ENCODE measurements at places on chromosomes 6 and 20.
A peak's percentile ranks its signal among the peaks of the same experiment; 100 is the strongest.

GRCh38 chr20:36314734-36315544, 8.8 kb downstream of the DLGAP4 start:
- no peak for DNase-seq

- DNase-seq: no peak
Observed at GRCh38 chr6:101650402-101651100, 257.0 kb downstream of the GRIK2 start.

DNA sequence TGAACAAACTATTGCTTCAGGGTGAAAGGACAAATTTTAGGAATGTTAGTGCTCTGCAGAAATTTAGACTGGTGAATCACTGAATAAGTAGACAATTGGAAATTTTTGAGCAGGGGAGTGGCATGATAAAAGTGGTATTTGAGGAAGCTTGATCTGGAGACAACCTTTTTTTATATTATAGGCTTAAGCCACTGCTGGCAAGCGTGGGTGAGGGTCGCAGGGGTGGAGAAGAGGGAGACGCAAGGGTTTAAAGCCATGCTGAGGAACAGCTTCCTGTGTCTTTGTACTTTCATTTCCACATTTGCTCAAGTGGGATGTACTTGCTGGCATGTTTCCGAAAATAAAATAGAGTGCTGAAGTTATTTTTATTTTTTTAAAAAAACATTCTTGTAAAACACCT, 23.7 kb downstream of the NCOA7 start:
- no peak for DNase-seq

DNA sequence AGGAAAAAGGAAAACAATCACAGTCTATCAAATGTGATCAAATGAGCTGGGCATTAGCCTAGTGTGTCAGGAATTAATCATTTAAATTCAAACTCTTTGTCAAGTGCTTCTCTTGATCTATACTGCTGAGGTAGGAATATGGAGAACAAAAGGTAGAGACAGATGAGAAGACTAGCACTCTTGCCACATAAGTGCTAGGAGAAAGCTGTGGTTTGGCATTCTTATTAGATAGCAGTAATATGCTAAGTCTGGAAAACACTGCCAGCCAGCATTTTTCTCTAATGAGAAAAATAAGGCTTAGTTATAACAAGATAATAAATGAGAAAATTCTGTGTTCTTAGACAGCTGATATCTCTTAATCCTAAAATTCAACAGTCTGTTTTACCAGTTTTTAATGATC, 38.9 kb downstream of the ORC3 start:
- DNase-seq: no peak

GRCh38 chr6:22383016-22383415, 86.2 kb upstream of the PRL start:
- DNase-seq: no peak

DNA sequence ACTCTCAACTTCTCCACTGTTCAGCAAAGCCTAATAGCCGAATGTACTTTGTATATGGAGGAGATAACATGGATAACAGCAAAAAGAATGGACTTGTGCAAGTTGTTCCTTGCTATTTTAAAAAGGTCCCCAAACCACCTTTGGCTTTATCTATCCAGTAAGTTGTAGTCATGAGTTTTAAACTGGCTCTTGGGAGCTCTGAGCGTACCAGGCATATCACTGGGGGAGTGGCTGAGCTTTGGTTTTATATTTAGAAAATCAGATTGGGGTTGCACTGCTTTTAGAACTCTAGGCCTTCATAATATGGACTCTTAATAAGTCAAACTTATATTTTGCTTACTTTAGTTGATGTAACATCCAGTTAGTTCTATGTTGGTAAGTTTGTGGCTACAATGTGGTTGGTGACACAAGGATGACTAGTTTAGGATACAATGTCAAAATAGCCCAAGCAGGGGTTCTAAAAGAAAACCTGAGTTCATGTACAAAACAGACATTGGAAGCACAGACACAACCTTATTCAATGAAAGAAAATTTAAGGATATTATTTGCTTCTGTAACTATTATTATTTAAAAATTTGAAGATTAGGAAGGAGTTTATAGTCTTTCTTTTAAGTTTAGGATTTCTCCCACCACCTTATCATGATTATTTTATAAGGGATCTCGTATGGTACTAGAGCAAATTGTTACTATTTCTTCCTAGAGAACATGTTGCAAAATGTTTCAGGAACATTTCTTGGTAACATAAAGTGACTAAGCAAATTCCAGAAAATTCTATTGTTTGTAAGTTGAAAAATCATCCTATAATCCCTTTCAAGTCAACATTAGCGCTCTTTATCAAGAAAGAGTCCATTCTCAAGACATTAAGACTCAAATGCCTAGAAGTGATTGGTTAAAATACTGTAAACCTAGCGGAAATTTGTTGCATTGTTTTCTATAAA, 165.8 kb upstream of the SUPT3H start:
- DNase-seq: no peak

DNA sequence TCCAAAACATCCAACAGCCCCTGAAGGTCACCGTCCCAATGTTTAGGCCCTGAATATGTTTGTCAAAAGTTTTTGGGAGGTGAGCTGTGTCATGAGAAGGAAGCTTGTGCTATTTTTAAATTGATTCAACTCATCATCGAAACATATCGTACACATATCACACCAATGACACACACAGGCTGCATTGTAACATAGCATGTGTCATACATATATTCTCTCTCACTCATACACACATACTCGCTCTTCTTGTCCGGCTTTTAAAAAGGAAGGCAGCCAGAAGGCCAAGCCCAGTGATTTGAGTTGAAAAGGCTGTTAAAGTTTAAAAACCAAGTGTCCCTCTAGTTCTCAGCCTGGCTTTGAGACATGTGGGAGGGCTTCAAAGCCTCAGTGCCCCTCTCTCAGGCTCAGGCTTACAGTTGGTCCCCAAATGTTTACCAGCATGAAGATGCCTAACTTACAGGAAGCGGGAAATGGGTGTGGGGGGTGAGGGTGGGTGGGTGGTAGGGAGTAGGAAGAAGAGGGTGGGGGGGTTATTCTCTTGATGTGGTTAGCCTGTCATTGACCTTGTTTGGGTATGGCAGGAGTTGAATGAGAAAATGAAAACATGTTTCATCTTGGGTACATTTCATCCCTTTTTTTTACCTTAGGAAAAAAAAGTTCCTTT, 3.3 kb upstream of the PRDM1 start:
- no peak for DNase-seq

GRCh38 chr6:139778688-139779087, 404.2 kb upstream of the CITED2 start:
- no peak for DNase-seq

DNA sequence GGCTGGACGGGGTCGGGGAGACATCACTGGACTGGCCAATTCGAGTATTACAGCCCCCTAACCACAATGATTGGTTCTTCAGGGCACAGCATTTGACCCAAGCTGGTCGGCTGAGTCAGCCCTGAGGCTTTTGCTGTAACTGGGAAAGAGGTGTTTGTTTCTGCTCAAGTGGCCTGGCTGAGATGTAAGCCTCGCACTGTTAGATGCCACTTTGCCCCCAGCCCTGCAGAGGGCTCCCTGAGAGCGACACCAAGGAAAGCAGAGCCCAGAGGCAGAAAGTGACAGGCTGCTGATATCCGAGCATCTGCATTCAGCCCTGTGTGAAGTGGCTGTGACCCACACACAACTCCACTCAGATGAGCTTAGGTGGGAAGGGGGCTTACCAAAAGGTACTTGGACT, 19.4 kb downstream of the ERGIC3 start:
- DNase-seq: no peak

GRCh38 chr6:150719099-150719766, 119.5 kb downstream of the PLEKHG1 start:
- no peak for DNase-seq

DNA sequence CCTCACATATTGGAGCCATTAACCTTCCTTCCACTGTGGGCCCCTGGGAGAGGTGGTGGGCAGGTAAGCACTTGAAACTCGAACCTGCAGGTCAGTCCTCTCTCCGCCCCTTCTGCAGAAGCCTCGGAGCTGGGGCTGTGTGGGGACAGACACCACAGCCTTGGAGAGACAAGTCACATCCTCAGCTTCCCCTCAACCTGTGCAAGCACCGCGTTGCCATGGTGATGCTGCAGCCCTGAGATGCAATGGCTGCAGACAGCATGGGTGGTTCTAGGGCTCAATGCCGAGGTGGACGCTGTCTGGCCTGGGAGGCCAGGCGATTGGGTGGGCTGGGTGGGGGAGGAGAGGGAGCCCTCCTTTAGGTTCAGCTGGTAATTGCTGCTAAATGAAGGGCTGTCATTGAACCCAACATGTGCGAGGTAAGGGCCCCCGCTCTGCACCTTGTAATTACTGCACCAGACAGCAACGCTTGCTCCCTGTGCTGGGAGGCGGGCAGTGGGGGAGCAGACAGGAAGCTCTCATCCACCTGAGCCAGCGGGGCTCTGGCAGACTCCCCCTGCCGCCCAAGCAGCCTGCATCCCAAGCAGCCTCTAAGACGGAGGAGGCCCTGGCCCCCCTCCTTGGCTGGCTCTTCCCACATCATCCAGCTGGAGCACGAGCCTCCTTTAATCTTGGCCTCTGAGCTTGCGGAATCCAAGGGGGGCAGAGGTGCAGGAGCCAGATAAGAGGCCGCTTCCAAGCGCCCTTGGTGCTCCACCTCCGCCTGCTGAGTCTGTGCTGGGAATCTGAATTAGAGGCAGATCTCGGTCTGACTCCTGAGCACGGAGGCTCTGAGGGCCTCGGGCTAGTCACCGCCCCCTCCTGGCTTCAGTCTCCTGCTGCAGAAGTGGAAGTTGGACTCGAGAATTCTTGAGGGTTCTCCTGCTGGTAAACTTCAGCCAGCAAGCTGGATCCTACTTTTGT, 39.8 kb upstream of the CDH22 start:
- no peak for DNase-seq

- DNase-seq: no peak
Observed at GRCh38 chr20:23085436-23086055, 578 bp downstream of the CD93 start.

- DNase-seq: no peak
Observed at GRCh38 chr20:51710361-51710894, 57.8 kb downstream of the ATP9A start.

GRCh38 chr6:35011096-35012041, 122.3 kb downstream of the ANKS1A start:
- peak; percentile 8 for DNase-seq

DNA sequence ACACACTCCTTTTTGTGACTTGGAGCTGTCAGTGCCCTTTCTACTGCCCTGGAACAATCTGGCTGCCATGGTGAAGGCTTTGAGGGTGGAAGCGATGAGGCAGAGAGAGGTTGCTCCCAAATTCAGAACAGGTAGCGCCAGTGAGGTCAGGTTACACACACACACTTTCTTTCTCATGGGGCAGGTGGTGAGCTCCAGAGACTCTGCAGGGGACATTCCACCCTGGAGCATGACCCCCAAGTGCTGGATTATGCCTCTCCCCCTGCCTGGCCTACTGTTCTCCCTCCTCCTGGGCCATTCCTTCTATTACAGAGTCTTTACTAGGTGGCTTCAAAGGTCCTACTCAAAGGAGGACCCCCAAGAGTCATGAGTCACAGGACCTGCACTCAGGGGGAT, 98.0 kb downstream of the EYA2 start:
- no peak for DNase-seq

GRCh38 chr20:58434326-58434725, 45.3 kb downstream of the VAPB start:
- no peak for DNase-seq

GRCh38 chr6:139534472-139535115, 160.1 kb upstream of the CITED2 start:
- DNase-seq: no peak

DNA sequence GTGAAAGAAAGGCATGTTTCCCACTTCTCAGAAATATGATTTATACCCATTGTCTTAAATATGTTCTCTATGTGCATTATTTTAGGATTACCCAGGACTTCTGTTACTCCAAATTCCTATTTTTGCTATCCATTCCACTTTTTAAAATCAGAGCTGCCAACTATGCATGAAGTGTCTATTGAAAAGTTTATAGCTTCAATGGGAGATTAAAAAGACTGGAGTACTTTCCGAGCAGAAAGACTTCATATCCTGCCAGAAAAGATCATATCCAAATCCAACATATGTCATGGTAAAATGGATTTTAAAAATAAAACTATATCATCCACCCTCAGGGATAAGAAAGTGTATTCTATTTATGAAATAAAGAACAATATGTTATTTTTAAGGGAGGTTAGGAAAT, 212.7 kb downstream of the COL12A1 start:
- DNase-seq: no peak

DNA sequence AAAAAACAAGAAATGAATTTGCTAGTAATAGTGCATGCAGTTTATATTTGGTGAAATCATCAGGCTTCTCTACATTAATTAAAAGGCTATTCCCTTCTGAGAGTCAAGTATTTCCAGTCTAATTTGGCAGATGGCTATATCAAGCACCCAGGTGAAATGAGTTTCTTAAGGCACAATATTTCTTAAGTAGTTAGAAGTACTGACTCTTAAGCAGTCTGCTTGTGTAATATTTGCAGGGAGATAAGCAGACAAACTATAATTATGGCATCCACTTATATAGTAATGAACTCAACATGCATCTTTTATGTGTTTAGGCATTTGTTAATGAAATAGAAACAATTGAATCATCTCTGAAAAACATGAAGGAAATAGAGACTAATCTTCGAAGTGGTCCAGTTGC, 189.2 kb downstream of the UTRN start:
- no peak for DNase-seq

DNA sequence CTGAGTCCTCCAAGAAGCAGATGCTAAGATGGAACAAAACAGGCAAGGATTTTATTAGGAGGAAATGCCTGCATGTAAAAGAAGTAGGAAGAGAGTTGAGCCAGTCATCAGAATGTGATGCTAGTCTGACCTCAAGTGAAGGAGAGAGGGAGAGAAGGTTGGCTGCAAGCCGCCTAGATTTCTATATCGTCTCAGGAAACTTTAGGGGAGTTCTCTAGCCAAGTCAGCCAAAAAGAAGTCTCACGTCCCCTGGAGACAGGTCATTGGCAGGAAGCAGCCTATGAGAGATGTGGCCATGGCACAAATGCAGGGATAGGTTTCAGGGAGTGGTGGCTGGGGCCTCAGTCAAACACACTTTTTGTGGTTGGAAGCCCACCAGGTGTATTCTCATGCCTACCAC, 378.0 kb downstream of the CD109 start:
- no peak for DNase-seq

- no peak for DNase-seq
Observed at GRCh38 chr6:74585753-74586152, 620.1 kb downstream of the COL12A1 start.

DNA sequence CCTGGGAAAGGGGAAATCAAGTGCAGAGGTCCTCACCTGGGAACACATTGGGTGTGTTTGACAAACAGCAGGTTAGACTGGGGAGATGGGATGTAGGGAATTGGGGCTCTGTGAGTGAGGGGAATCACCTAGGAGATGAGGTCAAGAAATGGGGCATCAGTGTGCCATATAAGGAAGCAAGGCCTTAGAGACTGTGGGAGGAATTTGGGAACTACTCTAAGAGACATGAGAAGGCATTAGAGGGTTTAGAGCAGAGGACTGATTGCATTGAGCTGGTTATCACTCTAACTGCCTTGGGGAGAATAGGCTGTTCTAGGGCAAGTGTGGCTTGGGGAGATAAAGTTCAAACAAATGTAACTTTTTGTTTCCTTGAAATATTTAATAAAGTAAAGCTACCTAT, 189.9 kb downstream of the EYA4 start:
- DNase-seq: no peak

GRCh38 chr20:53100476-53100911, 128.3 kb downstream of the TSHZ2 start:
- no peak for DNase-seq
